ENCODE measurements at places on chromosomes 7 and 10.

DNA sequence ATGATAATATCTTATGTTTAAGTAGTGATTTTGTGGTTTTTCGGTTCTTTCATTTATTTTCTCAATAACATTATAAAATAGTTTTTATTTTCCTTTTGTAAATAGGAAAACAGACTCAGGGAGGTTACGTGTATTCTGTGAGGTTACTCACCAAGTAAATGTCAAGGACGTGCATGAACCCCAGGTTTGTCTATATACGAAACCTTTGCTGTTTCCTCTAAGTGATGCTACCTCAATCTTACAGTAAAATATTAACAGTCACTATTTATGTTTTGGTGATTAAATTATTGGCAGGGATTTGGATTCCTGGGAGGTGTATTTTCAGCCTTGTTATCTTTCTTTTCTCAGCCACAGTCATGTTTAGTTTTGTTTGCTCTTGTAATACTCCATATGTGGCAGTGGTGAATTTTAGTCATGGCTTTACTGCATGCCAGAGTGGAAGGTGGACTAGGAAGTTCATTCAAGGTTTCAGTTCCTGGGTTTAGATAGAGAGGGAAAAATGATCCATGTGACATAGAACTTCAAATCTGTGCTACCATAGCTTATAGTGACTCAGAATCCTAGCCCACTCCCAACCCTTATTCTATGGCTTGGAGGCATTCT lies 139.9 kb downstream of the ARL4A start:
- no peak for DNase-seq

DNA sequence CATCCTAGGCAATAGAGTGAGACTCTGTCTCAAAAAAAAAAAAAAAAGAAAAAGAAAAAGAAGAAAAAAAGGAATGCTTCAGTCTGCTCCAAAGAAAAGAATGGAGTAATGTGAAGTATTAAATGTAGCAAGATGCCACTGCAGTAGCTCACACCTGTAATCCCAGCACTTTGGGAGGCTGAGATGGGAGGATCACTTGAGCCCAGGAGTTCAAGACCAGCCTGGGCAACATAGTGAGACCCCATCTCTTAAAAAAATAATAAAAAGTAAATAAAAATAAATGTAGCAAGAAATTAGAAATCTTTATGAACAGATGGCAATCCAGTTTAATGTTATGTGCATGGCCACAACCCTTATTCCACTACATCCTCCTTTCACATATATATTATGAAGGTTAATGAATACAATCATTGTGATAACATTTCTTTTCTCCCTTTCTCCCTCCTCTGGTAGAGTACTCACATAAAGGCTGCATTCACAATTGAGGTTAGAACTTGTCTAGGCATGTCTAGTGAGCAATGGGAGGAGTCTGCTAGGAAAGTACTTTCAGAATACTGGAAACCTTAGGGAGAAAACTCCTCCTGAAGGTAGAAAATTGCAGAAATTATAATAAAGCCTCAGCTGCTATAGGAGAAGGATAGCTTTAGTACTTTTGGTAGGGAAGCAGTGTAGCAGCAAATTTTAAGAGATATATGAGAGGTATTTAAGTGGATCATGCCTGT lies 20.4 kb downstream of the KLLN start:
- DNase-seq = no peak

GRCh38 chr10:24722131-24722675 lies 1.5 kb downstream of the ARHGAP21 start:
- no peak for DNase-seq

DNA sequence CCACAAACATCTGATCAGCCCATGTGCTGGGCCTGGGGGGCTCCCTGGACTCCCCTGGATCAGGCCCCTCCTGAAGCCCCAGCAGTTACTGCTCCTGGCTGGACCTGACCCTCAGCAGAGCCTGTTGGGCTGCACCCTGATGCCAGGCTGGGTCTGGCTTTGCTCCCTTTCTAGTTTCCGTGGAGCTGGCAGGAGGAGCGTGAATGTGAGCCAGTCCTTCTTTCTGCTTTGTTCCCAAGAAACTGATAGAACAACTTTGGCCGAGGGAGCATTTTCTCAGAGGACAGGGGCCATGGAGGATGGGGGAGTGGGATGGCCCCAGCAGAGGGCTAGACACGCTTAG lies 128.2 kb downstream of the NEURL1 start:
- no peak for DNase-seq
